ENCODE measurements at places on chromosomes 12 and 14.
A peak's percentile ranks its signal among the peaks of the same experiment; 100 is the strongest.

DNA sequence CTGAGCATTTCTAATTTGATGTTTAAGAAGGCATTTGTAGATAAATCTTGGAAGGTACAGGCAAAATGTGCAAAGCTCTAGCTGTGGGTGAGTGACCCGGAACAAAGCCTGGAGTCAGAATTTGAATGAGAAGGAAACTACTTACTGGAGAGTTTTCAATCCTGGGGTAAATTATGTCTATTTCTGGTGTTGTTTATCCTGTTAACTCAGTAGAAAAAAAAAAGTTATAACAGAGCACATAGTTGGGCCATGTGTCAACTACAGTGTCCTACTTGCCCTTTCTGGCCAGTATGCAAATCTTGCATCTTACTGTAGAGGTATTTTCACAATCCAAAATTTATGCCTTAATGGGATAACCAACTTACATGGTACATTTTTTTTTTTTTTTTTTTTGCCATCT, 182.3 kb downstream of the SYNE2 start:
- no peak for DNase-seq

DNA sequence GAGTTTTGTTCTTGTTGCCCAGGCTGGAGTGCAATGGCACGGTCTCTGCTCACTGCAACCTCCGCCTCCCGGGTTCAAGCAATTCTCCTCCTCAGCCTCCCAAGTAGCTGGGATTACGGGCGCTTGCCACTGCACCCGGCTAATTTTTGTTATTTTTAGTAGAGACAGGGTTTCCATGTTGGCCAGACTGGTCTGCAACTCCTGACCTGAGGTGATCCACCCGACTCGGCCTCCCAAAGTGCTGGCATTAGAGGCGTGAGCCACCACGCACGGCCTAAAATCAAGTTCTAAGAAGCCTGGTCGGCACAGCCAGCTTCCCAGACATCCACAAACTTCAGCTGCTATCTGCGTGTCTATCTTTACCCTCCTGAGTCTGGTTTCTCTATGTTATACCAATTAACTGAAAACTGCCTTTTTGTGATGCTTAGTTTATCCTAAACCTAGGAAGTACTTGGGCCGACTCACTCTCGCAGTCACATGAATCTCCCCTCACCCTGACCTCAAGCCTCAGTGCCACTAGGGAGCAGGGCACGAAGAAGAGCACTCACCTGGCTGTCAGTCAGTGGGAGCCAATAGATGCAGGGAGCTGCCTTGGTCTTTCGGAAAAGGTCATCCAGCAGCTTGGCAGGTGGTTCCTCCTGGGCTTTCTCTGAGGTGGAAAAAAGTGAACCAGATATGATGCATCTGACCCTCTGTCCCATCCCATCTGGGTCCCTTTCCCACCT, 3.4 kb upstream of the CDH24 start:
- no peak for DNase-seq

DNA sequence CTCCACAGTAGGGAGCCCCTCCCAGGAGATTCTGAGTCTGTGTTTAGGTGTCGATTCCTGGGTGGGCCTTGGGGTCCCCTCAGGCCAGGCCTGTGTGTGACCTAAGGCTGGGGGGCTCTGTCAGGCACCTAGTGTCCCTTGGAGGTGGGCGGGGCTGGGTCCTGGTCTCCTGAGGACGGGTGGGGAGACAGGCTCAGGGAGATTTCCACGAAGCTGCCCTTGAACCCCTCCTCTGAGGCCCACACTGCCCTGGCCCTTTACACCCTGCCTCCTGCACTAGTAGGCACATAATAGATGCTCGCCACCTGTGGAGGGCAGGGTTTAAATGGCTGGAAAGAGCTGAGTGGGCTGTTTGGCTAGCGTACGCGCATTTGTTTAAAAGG, 32.9 kb downstream of the MEG3 start:
- no peak for DNase-seq

GRCh38 chr12:57127726-57128518, at the start of gene LRP1:
LRP1 (plus strand) TSS chr12:57128483; CDS start chr12:57128965, 482 bp downstream.
- DNase-seq: peak; percentile 57

DNA sequence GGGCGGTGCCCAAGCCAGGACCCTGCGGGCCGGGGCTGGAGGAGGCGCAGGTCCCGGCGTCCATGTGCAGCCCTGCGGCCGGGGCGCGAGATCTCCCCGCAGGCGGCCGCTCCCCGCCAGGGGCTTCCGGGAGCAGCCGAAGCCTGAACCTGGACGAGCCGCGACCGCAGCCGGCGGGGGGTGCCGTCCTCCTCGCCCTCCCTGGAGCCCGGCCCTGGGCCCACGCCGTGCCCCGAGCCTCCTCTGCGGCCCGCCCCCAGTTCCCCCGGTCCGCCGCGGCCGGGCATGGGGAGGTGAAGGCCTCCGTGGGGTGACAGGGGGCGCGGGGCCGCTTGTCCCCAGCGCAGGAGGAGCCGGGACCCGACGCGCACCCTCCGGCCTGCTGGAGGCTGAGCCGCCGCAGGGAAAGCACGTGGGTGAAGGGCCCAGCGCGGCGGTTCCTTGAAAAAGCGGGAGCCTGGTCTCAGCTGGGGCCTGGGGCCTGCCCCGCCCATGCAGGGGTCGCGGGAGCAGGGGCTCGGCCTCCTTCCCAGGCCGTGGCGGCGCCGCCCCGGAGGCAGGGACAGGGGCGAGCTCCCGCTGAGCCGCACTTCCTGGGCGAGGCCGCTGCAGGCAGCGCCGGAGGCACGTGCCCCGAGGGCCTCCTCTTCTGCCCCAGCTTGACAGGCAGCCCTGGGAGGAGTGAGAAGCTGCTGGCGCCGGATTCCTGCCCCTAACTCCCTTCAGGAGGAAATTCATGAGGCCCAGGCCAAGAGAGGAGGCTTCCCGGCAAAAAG, 55.6 kb upstream of the PPP2R5C start:
- no peak for DNase-seq

- no peak for DNase-seq
These were observed at the start of gene B4GALNT3 for GRCh38 chr12:459430-460258. B4GALNT3 (plus strand) TSS chr12:459939; CDS start chr12:460377, 438 bp downstream.
